ENCODE measurements at places on chromosomes 16 and 17. TPM values are rescaled to one million over a fixed set of nuclear protein-coding genes. Genes with fewer than 3 reads are reported as not detected.

The ZFHX3 gene
- 9.2 TPM for total RNA-seq

DNA sequence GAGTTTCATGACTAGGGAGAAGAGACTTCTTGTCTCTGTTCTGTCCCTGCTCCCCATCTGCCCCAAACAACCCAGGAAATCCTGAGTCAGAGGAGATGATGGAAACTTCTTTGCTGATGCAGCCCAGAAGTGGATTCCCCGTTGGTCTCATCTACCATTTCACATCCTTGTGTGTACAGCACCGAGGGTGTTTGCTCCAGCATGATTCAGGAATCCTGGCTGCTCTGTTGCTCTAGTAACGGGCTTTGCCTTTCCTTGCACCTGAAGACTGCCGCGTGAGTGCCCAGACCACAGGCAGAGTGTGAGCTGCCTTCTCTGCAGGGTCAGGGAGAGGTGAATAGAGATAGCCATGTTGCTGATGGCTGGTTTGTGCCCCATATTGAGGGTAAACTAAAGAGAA, 408.4 kb downstream of the CPPED1 start:
- no peak for DNase-seq

The EPOP gene
- total RNA-seq, result 2.8 TPM

The TEX19 gene
- not detected for total RNA-seq

DNA sequence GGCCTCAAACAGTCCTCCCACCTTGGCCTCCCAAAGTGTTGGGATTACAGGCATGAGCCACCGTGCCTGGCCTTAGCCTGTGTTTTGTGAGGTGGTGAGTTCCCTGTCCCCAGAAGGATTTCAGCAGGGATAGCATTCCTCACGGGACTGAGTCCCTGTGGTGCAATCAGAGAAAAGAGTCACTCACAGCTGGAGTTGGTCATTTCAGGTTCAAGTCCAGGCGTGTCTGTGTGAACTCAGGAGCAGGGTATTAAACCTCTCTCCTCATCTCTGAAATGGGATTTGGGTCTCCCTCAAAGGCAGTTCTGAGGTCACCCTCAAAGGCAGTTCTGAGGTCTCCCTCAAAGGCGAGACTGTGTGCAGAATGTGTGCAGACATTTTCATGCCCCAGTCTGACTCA, 28.6 kb downstream of the NPTX1 start:
- no peak for DNase-seq

DNA sequence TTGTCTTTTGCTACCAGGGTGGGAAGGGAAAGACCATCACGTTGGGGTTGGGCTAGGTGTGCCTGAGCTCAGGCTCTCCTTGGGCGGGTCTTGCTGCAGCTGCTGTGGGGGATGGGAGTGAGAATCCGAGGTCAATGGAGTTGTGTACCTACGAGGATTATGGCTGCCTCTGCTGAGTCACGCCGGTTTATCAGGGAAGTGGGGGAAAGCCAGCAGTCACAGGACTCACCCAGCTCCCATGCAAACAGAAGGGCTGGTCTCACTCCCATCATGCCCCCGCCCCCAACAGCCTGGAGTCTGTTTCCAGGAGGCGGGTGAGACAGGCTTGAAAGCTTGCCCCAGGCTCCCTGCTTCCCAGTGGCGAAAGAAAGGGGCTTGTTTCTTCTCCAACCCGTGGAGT, 1259.0 kb upstream of the GOT2 start:
- DNase-seq, result no peak

DNA sequence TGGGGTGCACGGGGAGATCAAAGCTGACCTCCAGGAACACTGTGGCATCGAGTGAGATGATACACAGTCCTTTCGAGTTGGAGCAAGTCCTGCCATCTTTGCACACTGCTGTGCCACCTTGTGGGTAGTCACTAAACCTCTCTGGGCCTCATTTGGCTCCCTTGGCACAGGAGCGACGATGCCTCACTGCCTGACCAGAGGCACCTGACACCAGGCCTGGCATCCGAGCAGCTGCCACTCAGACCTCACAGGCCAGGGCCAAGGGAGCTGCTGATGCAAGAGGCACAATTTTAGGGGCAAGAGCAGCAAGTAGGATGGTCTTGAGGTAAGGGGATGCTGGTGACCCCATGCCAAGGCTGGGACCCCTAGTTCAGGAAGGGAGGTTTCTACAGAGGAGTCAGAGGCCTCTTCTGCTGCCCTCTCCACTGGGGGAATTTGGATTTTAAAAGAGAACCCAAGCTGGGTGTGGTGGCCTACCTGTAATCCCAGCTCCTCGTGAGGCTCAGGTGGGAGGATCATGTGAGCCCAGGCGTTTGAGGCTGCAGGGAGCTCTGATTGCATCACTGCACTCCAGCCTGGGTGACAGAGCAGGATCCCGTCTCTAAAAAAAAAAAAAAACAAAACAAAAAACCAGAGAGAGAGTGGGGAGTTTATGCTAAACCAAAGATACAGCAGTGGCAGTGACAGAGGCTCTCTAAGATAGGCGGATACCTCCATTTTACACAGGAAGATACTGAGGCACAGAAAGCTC, 6.7 kb upstream of the ADGRG1 start:
- no peak for DNase-seq

Measured in activated B cell treated with CpG ODN at 0.5 μM for 24 hours (primary cell).